CD4-positive, alpha-beta T cell treated with Interleukin-15 for 4 hours (primary cell): ENCODE measurements at places on chromosomes 4 and X.
A peak's percentile ranks its signal among the peaks of the same experiment; 100 is the strongest.

GRCh38 chr4:150543042-150543441 is 38.9 kb upstream of the MAB21L2 start:
- DNase-seq = no peak

DNA sequence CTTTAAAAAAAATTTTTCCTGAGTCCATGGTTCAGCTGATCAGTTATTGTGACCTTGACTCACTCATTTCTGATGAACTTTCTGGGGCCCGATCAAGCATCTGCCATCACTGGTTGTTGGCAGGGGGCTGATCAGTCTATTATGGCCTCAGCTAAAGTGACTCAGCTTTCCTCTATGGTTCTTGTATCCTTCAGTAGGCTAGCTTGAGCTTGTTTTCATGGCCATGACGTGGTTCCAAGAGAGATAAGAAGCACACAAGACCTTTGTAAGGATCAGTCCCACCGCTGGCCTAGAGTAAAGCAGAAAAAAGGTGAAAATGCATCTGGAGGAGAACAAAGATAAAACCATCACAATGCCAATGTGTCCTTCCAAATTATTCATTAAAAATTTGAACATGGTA is 29.8 kb upstream of the EPGN start:
- DNase-seq = no peak

- DNase-seq = no peak
Observed at GRCh38 chr4:185412412-185412811, 13.4 kb downstream of the UFSP2 start.

- no peak for DNase-seq
Observed at GRCh38 chrX:97229318-97229717, 345.6 kb downstream of the RPA4 start.

DNA sequence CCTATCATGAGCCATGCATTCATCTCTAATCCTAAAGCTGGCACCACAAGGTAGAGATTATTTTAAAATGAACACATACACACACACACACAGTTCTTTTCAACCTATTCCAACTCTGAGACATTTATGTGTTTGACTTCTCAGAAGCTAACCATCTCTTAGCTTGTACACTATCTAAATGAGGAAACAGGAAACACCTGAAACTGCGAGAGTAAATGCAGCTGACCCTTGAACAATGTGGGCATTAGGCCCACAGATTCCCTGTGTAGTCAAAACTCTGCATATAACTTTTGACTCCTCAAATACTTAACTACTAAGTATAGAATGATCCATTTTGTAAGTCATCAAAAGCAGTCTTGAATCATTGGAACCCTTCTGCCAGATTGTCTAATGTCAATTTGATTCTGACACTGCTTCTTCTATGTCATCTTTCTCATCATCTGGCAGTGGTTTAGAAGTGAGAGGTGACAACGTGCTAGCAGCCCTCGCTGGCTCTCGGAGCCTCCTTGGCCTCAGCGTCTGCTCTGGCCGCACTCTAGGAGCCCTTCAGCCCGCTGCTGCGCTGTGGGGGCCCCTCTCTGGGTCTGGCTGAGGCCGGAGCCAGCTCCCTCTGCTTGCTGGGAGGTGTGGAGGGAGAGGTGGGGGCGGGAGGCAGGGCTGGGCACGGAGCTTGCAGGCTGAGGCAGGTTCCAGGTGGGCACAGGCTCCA is 21.4 kb upstream of the IL15 start:
- no peak for DNase-seq

DNA sequence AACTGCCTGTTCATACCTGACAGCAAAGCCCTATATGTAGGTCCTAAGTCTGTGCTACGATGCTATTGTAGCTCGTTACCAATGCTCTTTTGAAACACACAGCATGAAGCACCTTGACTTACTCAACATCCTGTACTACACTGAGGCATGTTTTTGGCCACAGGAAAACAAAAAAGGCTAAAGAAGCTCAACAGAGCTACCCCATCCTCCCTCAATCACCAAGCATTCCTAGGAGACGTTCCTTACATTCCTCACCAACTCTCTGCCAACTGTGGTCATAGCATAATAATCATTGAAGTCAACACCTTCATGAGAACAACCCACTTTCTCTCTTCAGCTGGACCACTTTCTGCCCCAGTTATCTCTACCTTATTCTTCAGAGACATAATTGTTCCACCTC is 73.7 kb upstream of the SLC25A43 start:
- DNase-seq = no peak

- DNase-seq = no peak
Observed at GRCh38 chrX:153379971-153380581, 21.1 kb downstream of the PNMA6E start.

GRCh38 chrX:91079342-91080114 is 355.1 kb upstream of the PABPC5 start:
- DNase-seq = no peak

GRCh38 chr4:33850371-33850902 is 2393.9 kb downstream of the ARAP2 start:
- DNase-seq = no peak

DNA sequence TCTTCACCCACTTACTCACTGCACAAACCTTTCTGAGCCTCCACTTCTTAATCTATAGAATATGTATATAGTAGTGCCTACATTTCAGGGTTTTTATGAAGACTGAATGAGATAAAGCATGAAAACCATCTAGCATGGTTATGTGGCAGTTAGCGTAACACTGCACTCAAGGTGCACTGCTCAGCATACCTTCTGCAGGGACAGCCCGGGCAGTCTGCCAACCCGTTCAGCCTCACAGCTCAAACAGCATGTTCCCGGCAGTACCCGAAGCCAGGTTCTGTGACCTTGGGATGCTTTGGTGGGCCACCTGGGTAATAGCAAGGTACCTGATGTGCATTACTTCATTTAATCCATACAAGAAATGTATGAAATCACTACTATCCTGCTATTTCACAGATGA is 81.4 kb downstream of the DOCK11 start:
- DNase-seq = no peak

- DNase-seq = no peak
Observed at GRCh38 chr4:177574446-177574845, 132.2 kb upstream of the AGA start.

GRCh38 chr4:47482326-47482725 is 2.7 kb upstream of the ATP10D start:
- peak; percentile 26 for DNase-seq

- no peak for DNase-seq
Observed at GRCh38 chrX:19514791-19515614, at the start of gene MAP3K15. Gene MAP3K15 (minus strand): TSS chrX:19515508. CDS start chrX:19515261, 247 bp downstream.

DNA sequence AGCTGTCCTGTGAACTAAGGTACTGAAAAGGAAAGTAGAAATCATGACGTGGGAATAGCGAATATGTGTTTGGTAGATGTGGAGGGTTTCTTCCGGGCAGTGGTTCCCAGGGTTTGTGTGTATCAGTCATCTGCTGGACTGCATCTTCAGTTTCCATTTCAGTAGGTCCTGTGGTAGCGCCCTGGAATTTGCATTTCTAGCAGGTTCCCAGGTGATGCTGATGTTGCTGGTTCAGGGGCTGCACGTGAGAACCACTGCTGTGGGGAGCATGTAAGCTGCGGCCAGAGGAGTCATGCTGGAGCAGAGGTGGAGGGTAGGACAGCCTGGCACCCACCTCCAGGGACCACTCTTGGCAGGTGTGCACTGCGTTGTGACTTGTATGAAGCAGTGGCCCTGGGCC is 47.1 kb downstream of the ARHGAP10 start:
- no peak for DNase-seq

DNA sequence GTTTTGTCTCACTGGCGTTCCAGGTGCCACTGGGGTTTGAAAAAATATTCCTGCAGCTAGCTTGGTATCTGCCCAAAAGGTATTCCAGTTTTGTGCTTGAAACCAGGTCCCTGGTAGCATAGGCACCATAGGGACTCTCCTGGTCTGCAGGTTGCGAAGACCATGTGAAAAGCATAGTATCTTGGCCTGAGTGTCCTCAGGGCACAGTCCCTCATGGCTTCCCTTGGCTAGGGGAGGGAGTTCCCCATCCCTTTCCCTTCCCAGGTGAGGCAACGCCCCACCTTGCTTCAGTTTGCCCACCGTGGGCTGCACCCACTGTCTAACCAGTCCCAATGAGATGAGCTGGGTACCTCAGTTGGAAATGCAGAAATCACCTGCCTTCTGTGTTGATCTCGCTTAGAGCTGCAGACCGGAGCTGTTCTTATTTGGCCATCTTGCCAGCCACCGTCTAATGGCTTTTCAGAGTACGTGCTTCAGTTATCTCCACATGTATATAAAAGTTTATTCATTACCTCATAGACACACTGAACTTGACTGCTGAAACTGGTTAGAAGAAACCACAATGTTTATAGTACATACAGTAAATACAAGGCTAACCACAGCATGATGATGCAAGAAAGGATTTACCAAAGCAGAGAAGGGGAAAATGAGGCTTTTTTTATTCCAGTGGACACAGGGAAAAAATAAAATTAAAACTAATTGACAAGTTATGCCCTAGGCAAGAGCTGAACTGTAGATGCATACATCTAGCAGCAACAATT is 10.6 kb downstream of the PBDC1 start:
- DNase-seq = no peak

- no peak for DNase-seq
Observed at GRCh38 chrX:67648361-67648760, 104.5 kb downstream of the AR start.

- DNase-seq = no peak
Observed at GRCh38 chr4:128322986-128323385, 35.4 kb upstream of the PGRMC2 start.

DNA sequence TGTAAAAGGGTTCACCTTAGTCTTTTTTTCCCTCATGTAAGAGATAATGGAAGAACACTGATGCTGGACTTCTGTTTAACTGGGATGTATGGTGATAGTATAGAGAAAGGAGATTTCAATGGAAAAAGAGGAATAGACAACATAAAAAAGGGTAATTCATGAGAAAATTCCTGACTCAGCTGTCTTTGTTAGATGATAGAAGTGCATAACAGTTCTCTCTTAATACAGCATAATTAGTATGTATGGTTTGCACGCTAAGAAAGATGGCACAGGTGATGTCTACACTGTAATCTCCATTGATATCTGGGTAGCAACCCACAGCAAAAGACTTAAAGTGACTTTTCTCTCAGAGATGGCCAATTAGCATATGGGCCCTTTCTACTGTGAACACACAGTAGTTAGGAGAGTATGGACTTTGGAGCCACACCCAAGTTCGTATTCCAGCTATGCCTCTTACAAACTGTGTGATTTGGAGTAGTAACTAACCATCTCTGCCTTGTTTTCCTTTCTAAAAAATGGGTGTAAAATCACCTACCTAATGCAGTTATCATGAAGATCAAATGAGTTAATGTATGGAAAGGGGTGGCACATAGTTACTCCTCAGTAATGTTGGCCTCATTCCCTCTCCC is 149.3 kb downstream of the PDE5A start:
- no peak for DNase-seq

DNA sequence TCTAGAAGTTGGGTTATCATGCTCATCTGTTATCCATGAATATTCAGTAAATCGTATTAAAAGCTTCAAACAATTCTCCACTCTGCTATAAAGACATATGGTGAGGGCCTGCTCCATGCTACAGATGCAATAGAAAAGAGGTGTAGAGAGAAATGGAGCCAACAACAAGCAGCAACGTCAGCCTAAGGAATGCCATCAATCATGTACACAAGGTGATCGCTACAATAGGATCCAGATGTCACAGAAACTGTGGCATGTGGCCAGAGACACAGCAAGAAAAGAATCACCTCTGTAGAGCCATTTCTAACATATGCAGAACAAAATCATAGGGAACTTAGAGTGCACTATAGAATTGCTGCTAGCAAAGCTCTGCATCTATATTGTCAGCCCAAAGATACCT is 1188.1 kb downstream of the PCDH7 start:
- DNase-seq = no peak
